ENCODE measurements at places on chromosomes 12 and 14.

- no peak for DNase-seq
These were observed 70.1 kb downstream of the SRRM4 start for GRCh38 chr12:119051474-119051873.

DNA sequence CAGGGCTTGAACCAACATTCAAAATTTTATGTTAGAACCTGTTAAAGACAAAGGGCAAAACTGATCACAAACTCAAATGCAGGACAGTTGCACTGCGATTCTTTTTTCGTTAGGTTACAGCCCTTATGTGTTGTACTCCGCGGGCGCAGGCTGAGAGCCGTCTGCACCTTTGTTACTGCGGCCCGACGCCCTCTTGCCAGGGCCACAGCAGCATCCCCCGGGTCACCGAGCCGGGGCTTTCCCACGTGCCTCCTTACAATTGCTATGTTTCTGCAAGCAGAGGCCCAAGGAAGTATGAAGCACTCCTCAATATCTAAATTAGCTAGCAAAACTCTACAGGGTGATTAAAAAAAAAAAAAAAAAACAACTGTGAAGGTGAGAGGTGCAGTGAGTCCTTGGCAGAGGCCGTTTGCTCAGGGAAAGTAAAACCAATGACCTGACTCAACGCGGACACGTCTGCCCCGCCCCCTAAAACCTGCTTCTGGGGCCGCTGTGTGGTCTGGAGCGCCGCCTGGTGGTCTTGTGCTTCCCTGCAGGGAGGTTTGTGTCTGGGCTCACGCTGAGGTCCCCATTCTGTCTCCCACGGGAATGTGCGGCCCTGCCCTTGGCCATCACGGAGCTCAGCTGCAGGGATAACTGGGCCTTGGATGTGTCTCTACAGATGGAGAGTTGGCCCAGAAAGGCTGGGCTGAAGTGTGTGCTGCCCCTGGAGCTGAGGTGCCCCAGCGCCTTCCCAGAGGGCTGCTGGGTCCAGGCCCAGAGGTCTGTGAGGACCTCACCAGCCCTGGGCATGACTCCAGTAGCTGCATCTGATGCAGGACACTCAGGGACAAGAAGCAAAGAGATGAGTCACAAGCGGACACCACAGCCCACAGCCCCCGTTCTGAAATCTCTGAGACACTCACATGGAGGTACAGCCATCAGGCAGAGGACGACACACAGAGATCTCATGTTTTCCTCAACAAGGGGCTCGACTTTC lies 418.5 kb downstream of the TMEM121 start:
- DNase-seq: peak; percentile 54

DNA sequence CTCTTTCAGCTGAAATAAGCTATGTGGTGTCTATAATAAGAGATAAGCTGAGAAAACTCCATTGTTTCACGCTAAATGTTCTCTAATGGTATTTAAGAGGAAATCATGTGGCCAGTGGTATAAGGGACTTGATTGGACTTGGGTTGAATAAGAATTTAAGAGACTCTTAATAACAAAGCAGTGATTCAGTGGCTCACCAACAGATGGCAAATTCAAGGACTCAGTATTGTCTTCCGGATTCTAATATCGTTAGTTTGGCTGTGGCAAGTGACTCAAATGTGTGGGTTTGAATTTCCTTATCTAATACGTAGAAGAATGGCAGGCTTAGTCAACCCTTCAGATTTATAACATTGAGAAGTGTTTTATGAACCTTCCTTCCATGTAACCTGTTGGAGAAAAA lies 49.1 kb upstream of the KCNH3 start:
- no peak for DNase-seq

- DNase-seq: no peak
These were observed 16.7 kb downstream of the CLSTN3 start for GRCh38 chr12:7146906-7147305.

GRCh38 chr14:105468621-105469241 lies 5.9 kb upstream of the CRIP2 start:
- no peak for DNase-seq

GRCh38 chr12:11839091-11839641 lies 189.7 kb downstream of the ETV6 start:
- no peak for DNase-seq

DNA sequence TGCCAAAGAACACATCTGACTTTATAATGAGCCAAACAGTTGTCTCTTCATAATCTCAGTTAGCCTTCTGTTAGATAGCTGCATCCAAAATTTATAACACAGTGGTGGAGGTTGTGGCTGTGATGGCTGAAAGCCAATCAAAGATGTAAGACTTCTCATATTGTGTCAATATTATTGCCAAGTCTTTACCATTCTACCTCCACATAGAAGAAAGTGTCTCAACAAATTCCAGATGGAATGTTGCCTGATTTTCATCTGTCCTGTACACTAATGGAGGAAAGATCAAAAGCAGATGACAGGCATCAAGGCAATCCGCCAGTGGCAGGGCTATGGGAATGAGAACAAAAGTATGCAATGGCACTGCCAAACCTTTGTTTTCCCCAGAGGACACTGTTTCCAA lies 813.1 kb upstream of the NOVA1 start:
- no peak for DNase-seq
